Kidney (tissue), 22 donors: ENCODE measurements at places on chromosomes 13 and 19. TPM values are rescaled to one million over a fixed set of nuclear protein-coding genes. Genes with fewer than 3 reads are reported as not detected.

The MBD3L3 gene
- not detected for total RNA-seq

The ZNF256 gene
- total RNA-seq, result 9.3 TPM

The LIN37 gene
- total RNA-seq, result 11.2 TPM

The MYH14 gene
- 81.4 TPM for total RNA-seq

The LHB gene
- not detected for total RNA-seq

The CGB8 gene
- not detected for total RNA-seq
